ENCODE measurements at places on chromosomes 7 and 10.

- DNase-seq: no peak
These were observed 177.1 kb upstream of the SVIL start for GRCh38 chr10:29811751-29812427.

- no peak for DNase-seq
These were observed 40.6 kb downstream of the LRRC17 start for GRCh38 chr7:102953406-102953805.

- DNase-seq: no peak
These were observed 1071.8 kb downstream of the DNAJB9 start for GRCh38 chr7:109641445-109641844.

GRCh38 chr10:130341356-130341755 lies 205.2 kb downstream of the GLRX3 start:
- DNase-seq: no peak

GRCh38 chr7:47035522-47035921 lies 546.4 kb downstream of the TNS3 start:
- no peak for DNase-seq

GRCh38 chr7:109549471-109550193 lies 980.0 kb downstream of the DNAJB9 start:
- DNase-seq: no peak

- no peak for DNase-seq
These were observed 6.8 kb upstream of the CLDN12 start for GRCh38 chr7:90396420-90396819.

DNA sequence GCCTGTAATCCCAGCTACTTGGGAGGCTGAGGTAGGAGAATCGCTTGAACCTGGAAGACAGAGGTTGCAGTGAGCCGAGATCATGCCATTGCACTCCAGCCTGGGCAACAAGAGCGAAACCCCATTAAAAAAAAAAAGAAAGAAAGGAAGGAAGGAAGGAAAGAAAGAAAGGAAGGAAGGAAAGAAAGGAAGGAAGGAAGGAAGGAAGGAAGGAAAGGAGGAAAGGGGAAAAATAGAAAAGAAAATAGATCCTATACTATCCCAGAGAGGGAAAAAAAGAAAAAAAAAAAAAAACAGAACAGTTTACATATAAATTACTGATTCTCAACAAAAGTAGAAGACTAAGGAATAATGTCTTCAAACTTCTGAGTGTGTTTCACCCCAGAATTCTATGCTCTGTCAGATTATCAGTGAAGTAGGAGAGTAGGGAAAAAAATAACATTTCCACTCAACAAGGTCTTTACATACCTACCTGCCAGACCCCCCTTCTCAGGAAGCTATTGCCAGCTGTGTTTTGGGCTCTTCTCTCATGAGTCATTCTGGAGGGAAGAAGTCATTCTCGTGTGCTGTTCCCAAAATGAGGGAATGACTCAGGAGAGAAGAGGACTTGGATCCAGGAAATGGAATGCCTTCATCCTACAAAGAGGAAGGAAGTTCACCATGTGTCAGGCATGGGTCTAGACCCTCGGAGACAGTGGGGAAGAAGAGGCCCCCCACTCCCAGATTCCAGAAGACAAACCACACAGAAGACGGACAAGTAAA lies 20.9 kb downstream of the RGS10 start:
- DNase-seq: no peak

DNA sequence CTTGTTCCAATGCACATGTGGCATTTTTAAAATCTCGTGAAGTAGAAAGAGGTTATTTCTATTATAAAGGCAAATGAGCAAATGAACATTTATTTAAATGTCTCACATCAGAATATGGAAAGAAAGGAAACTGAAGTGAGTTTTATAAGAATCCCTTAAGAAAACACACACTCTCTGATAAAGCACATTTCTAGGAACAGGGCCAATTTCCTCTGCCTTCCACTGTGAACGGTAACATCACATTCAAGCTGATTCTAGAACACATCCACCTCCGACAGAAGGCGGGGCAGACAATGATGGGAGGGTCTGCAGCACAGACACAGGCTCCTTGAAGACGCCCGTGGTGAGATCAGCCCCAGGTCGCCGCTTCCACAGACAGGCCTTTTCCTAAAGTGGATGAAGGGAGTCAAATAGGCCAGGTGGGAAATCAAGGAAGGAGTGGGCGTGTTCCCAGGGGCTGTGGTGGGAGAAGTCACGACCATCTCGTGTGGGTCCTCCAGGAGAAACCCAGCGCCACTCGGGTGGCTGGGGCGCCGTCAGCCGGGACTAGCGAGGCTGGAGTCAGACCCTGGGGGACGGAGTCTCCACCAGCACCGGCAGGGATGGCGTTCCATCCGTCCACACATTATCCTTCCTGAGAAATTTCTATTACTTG lies 31.1 kb downstream of the PITRM1 start:
- DNase-seq: no peak

DNA sequence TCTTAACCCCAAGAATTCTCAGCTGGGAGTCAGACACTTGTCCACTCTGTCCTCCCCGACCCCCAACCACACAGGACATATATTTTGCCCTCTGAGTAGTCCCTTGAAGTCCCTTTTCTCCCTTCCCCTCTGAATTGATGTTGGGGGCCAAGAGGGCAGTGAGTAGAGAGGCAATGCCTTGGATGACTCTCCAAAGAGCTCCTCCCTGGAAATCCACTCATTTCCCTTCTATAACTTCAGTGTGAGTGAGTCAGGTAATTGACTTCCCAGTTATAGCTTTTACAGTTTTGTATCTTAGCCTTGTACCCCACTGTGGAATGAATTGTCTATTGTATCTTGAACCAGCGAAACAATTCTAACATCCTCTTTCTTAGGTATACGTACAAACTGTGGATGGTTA lies 9.2 kb upstream of the ODAD2 start:
- DNase-seq: no peak

DNA sequence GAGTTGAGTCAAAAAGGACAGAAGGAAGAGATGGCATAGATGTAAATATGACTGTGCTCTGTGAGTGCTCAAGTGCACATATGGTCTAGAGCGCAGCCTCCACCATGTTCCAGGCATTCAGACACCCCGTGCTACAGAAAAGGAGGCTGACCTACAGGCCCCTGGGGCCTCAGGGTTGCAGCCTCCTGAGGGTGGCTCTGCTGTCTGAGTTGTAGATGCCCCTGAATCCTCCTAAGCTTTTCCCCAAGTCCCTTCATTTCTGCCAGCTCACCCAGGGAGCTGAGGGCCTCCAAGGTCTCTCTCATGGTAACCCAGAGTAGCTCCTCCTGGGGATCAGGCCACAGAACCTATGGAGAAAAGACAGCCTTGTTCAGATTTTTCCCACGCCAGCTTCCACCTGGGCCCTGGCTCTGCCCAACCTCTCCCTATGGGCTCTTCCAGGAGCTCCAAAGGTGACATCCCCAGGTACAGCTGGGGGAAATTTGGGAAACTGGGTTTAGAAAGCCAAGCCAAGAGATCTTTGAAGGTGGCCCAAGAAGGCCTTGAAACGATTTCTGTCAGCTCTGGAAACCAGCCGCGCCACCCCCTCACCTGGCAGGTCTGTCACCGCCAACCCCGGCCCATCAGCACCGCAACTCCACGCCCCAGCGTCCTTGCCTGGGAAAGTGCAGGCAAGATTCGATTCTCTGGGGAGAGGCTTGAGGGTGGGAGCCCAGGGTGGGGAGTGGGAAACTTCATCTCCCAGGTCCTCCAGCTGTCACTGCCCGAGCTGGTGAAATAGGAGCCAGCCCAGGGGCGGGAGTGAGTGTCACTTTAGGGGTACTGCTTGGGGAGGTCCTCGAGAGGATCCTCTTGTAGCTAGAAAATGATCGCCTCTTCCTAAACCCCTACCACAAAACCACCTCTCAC lies 2.4 kb downstream of the ZNF467 start:
- no peak for DNase-seq

GRCh38 chr7:41708581-41709358 lies 5.9 kb upstream of the INHBA start:
- DNase-seq: no peak

GRCh38 chr7:40175725-40176510 lies 41.1 kb downstream of the SUGCT start:
- no peak for DNase-seq

GRCh38 chr10:114246679-114247305 lies 7.7 kb downstream of the VWA2 start:
- no peak for DNase-seq

DNA sequence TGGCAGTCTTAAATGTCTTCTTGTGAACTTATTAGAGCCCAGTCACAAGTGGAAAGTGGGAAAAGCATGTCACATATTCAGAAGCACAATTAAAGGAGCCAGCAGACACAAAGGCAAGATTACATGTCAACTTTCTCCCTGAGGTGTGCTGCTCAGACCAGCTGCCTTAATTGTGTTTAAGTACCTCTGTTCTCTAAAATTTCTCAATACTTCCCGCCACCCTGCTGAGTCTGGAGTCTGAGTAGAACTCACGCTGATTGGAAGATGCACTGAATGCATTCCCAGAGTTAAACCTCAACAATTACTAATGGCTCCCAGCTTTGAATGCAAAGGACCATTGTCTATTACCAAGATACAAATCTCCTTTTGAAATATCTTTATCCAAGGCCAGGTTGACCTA lies 166.4 kb upstream of the COBL start:
- no peak for DNase-seq

GRCh38 chr10:96333101-96333500 lies 25.7 kb downstream of the OPALIN start:
- DNase-seq: no peak

- DNase-seq: no peak
These were observed 633.2 kb downstream of the ACTR3B start for GRCh38 chr7:153392726-153393125.

- no peak for DNase-seq
These were observed 105.1 kb downstream of the WDFY4 start for GRCh38 chr10:48789486-48790456.

GRCh38 chr7:72249106-72249505 lies 163.0 kb downstream of the CALN1 start:
- no peak for DNase-seq

DNA sequence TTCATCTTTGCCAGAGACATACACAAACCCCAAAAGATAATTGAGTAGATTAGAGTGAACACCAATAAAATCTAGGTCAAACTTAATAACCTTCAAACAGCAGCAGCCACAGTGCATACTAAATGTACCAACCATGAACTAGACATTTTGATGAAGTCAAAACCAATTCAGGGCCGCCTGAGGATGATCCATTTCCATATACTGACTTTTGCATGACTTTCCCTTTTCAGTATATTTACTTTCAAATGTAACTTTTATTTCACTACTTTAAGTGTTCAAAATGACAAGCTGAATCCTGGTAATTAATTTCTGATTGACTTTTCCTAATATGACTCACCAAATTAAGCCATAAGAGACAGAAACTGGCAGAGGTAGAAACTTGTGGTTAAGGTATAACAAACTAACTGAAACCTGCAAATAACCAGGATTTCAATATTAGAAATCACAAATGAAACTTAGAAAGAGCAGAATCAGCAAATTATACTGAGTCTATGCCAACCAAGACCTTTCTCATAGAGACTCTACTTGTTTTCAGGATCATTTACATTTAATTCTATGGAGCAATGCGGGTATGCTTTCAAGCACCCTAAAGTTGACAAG lies 171.9 kb upstream of the LRRN3 start:
- DNase-seq: no peak

DNA sequence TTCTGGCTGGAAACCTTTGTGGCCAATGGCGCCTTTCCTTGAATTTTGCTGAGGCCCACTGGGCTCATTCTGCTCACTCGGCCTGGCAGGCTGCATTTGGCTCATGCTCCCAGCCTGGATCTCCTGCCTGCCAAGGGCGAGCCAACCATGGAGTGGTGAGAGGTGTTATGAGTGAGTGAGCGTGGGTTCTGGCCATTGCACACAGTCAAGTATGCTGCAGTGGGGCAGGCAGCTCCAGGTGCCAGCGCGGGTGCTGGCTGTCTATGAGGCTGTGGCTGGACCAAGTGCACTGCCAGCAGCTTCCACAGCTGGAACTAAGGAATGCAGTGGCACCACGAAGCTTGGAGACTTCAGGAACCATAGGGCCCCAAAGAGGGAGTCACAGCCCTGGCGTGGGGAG lies 42.2 kb upstream of the TUBB8 start:
- DNase-seq: no peak

- peak; percentile 46 for DNase-seq
These were observed 32.4 kb upstream of the CCDC7 start for GRCh38 chr10:32413513-32413912.

DNA sequence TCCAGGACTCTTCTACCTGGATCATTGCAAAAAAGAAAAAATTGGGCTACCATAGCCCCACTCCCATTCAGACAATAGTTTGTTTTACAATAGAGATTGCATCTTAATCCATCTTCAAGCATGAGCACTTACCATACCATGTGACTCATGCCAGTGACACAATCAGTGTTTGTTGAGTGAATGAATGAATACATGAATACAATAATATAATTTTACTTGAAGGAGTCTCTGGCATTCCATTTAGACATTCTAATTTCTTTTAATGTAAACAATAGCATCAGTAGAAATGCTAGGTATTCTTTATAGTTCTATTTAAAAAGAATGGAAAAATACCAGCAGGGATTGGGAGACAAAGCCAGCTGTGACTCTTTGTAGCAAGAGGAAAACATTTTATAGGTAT lies 141.6 kb upstream of the AKR1E2 start:
- no peak for DNase-seq

DNA sequence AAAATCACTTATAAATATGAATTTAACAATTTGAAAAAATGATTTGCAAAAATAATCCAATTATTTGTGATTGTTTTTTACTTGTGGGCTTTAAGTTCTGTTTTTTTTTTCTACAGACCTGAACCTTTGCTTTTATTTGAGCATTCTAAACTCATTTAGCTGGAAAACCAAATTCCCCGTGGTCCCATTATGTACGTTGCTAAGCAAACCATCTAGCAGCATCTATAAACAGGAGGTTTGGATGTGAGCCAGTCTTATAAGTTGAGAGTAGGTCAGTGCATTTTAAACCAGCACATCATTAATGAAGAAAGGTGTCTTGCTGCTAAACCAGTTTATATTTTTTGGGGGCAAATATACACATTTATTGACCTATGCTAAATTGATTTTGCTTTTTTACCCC lies 77.3 kb downstream of the LRRN3 start:
- DNase-seq: no peak

- no peak for DNase-seq
These were observed 992.2 kb downstream of the PCDH15 start for GRCh38 chr10:53808677-53809372.

- DNase-seq: no peak
These were observed 60.4 kb upstream of the CACNB2 start for GRCh38 chr10:18079665-18080295.

DNA sequence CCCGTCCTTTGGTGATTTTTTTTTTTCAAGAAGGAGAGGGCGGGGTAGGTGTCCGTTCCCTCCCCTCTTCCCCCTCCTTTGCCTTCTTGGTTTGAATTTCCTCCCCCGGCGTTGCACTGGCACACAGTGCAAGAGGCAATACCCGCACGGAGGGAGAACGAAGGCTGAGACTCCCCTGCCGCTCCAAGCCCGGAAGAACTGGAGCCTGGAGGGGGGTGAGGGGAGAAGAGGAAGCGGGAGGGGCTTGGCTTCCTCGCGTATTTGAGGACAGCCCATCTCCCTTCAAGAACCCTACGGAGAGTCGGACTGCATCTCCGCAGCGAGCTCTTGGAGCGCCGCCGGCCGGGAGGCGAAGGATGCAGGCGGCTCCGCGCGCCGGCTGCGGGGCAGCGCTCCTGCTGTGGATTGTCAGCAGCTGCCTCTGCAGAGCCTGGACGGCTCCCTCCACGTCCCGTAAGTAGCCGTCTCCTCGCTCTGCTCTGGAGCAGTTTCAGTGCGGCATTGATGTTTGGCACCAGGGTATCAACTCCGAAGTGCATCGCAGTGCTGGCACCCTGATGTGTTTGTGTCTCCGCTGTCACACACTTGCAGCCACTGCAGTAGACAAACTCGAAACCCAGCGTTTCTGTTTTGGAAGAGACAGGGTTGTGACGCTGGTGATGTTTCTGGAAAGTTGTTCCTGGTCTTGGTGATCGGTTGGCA lies at the start of gene CNTNAP2:
CNTNAP2 (plus strand) TSS at position 281 of the 702 bp plus-strand sequence; CDS start at position 357, 76 bp downstream.
- DNase-seq: no peak
